ENCODE measurements at places on chromosomes 11 and 22. TPM values are rescaled to one million over a fixed set of nuclear protein-coding genes. Genes with fewer than 3 reads are reported as not detected.

GRCh38 chr11:118699506-118700220 is 20.2 kb upstream of the TREH start:
- H3K4me3 ChIP-seq, result no peak overlapping the region
- no peaks in the 10 kb centered on the region for H3K36me3 ChIP-seq
- DNase-seq, result no peak
- H3K4me1 ChIP-seq, result no peaks in the 10 kb centered on the region

DNA sequence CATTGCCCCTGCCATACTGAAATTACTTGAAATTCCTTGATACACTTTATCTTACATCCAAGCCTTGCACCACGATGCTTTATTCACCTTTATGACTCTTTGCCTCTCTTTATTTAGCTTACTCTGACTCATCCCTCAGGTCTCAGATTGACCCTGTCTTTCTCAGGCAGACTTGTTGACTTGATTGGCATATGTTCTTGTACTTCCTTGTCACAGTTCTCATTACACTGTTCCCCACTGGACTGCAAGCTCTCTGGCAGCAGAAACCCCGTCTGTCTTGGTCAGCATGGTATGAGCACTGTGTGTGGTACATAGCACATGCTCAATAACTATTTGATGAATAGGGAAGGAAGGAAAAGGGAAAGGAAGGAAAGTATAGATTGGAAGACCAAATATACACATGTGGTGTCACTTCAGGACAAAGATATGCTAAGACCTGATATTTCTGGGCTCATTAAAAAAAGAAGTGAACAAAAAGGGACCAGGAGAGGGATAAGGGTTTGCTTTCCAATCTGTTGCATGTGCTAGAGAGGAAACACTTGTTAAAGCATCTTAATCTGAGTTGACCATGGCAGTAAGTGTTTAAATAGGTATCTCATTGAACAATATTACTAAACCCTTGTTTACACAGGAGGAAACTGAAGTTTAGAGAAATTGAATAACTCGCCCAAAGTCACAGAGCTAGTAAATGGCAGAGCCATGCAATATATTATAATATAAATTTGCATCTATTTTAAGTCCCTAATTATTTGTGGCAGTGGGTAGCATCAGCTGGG is 7.2 kb downstream of the LYVE1 start:
- H3K27ac ChIP-seq, result no peak overlapping the region
- DNase-seq, result peak; percentile 22
- H3K36me3 ChIP-seq, result no peaks in the 10 kb centered on the region
- no peaks in the 10 kb centered on the region for H3K4me1 ChIP-seq

PGA5 gene
- not detected for total RNA-seq

RELT gene
- total RNA-seq, result 11.3 TPM

DNA sequence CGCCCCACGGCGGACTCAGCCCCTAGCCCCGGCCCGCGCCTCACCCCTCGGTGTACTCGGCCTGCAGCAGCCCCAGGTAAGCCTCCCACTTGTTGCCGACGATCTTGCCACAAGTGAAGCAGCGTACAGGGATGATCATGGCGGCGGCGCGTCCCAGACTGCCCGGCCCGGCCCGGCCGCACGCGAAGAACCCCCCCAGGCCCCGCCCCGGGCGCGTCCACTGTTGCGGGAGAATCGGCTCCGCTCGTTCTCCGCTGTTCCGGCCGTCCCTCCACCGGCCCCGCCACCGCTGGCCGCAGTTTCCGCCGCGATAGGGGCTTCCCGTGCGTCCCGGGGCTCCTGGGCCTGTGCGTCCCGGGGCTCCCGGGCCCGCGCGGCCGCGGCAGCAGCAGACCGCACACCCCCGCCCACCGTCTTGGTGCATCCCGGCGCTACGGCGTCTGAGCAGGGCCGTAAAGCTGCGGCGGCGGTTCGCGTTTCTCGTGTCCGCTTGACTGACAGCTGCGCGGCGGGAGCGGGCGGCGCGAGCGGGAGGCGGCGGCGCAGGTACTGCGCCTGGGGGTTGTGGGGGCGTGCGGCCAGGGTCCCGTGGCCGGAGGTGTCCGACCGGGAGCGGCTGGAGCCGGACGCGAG is at the start of the genes POLR2L and TSPAN4:
POLR2L (minus strand) TSS at position 160 of the 633 bp plus-strand sequence; CDS start at position 139, 21 bp downstream.
TSPAN4 (plus strand) TSS at position 483 of the 633 bp plus-strand sequence. CDS start 7,453 bp downstream, outside the sequence.
- H3K4me3 ChIP-seq, result peak within 1 kb of the TSS; percentile 96
- no peaks in the 10 kb centered on the region for H3K36me3 ChIP-seq
- peaks cover 71% of the 10 kb centered on the region for H3K4me1 ChIP-seq
- no peaks in the 10 kb centered on the region for H3K27me3 ChIP-seq
- peak within 1 kb of the TSS; percentile 97 for H3K27ac ChIP-seq

GRCh38 chr22:24155627-24156140 is 25.6 kb upstream of the SUSD2 start:
- DNase-seq, result no peak
- no peaks in the 10 kb centered on the region for H3K36me3 ChIP-seq
- peaks cover 26% of the 10 kb centered on the region for H3K4me1 ChIP-seq
- peak overlapping the region; percentile 71 for H3K4me3 ChIP-seq
- no peaks in the 10 kb centered on the region for H3K27me3 ChIP-seq

CNTF gene
- total RNA-seq, result 3.0 TPM

Data from Panc1 (cell line).